ENCODE measurements at places on chromosomes 2 and 18.

DNA sequence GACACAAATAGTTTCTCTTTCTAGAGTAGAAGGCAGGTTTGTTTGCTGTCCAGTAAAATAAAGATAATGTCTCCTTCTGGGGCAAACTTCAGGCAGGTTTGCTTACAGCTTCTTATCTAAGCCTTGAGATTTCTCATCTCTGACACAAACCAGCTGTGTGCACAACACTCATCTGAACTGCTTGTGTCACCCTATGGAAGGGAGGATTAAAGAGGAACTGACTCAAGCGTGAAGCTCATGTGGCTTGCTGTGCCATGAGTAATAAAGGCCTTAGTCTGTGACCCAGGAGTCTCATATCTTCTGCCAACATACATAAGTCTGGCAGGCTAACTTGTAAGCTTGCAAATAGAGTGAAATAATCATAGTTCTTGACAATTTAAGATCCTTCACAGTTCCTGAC, 24.2 kb upstream of the CPO start:
- no peak for DNase-seq

DNA sequence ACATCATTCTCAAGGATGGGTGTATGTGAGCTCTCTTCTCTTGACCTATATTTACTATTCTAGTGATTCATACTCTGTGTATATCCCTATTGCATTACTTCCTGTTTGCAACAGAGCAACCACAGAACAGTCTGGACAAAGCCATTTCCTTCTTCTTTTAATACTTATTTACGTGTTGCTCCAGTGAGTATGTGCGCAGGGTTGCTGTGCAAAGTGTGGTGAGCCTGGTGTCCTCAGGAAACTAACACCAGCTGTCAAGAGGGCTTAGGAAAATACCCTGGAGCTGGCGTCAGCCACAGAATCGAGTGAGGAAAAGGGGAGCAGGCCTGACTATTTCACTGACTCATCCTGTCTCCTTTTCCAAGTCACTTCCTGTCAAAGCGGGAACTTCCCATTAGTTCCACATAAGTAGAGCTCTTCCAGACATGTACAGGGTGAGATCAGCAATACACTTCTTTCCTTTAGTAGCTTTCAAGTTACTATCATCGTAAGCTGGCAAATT, 214.1 kb upstream of the COPS8 start:
- DNase-seq: no peak

GRCh38 chr2:161044921-161045320, 115.3 kb upstream of the TANK start:
- no peak for DNase-seq

GRCh38 chr2:28447086-28447485, 48.8 kb upstream of the PLB1 start:
- DNase-seq: no peak

GRCh38 chr2:209208211-209208610, 215.6 kb upstream of the MAP2 start:
- DNase-seq: peak; percentile 44

DNA sequence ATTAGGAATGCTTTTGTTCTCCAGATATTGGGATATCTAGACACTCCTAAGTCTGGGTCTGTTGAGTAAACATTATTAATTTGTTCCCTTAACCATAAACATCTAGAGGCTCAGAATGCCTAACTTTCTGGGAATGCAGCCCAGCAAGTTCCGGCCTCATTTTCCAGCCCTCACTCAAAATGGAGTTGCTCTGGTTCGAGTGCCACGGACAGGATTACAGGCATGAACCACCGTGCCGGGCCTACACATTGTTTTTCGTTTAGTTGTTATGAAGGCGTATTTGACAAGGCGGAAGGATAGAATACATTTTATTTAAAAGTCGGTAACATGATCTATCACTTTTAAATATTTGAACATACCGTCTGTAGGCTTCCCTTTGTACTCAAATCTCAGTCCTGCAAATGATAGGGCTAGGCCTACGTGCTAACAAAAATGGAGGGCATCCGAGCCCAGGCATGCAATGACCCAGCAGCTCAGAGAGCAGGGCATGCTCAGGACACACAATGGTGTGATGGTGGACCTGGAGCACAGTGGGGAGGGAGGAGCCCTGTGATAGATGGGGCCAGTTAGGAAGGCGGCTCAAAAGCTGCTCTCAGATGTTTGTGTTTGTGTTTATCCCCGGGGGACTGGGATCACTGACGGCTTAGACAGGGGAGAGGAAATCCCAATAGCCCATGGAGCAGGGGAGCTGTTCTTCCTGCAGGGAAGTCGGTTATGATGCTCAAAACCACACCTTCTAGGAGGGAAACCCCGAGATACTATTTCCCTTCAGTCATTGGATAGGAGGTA, 2.9 kb upstream of the SCYGR1 start:
- DNase-seq: no peak

DNA sequence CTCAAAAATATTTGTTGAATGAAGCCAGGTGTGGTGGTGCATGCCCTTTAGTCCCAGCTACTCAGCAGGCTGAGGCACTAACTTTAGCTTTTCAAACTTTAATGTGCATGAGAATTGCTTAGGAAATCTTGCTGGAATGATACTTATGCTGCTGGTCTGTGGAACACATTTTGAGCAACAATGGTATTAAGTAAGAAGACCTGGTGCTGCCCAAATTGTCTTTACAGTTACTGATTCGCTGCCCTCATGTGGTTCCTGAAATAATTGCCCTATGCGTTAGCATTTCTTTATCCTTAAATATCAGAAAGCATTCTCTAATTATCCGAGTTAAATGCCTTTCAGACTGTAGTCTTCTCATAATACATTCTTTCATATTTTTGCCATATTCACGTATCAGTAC, 76.0 kb upstream of the SESTD1 start:
- no peak for DNase-seq

DNA sequence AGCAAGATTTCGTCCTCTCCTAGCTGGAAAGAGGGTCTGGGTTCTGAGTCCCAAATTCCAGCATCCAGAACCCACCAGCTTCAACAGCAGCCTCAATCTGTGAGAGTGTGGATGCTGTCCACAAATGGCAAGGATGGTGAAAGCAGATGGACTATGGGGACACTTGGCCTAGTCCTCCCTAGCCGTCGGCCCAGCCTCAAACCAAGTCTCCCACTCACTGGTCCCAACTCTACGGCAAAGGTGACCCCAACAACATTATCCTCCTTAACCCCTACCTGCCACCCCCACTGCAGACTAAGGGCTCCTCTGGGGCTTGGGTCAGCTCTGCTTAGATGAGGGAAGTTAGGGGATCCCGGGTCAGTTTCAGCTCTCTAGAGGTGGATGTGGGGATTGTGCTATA, 57.3 kb downstream of the TNS1 start:
- DNase-seq: no peak

DNA sequence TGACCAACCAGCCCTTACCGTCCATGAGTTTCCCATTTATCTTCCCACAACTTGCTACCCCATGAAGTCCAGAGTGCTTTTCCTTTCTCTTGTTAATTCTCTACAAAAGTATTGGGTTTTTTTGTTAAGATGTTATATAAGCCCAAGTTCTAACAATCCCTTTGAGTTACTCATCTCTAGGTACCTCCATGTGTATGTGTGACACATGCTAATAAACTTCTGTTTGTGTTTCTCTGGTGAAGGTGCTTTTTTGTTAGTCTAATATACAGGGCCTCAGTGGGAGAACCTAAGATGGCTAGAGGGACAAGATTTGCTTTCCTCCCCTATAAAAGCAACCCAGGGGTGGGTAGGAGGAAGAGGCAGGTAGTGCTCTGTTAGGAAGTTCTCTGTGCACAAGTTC, 31.8 kb upstream of the RMDN2 start:
- no peak for DNase-seq

GRCh38 chr18:29855637-29856036, 1186.9 kb downstream of the DSC3 start:
- DNase-seq: no peak

DNA sequence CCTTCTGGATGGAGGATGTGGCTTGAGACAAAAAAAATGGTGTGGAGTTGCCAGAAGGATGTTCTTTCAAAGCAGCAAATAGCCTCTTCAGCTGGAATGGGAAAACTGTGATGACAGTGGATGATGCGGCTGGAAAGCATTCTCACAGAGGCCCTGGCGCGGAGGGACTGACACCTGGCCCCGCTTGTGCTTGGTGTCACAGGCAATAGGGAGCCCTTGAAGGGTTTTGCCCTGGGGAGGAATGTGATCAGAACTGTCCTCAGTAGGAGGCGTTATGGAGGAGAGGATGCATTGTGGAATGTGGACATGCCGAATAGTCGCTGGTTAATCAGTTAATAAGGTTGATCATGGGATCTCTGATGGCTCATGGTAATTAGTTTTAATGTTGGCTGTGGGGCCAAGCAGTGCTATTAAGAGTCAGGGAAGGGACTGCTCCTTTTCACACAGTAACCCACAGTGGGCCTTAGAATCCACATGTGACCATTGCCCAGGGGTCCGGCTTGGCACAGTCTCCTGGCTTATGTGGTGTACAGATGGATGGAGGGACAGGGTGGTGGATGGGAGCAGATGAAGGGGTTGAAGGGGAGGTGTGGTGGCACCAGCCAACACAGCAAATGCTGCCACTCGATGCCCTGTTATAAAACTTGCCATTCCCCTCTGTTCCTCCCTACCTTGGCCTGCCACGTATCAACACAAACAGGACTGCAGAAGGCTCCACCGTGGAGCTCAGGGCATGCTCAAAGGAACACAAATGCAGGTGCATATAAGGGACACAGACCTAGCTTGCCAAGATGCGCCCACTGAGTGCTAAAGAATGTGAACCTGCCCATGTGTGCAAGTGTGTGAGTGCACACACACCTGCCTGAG, 71.7 kb downstream of the CIB4 start:
- no peak for DNase-seq

- no peak for DNase-seq
Measured at GRCh38 chr2:63679252-63679855, 90.6 kb downstream of the MDH1 start.

- no peak for DNase-seq
Measured at GRCh38 chr2:164114937-164115336, 379.1 kb upstream of the FIGN start.

DNA sequence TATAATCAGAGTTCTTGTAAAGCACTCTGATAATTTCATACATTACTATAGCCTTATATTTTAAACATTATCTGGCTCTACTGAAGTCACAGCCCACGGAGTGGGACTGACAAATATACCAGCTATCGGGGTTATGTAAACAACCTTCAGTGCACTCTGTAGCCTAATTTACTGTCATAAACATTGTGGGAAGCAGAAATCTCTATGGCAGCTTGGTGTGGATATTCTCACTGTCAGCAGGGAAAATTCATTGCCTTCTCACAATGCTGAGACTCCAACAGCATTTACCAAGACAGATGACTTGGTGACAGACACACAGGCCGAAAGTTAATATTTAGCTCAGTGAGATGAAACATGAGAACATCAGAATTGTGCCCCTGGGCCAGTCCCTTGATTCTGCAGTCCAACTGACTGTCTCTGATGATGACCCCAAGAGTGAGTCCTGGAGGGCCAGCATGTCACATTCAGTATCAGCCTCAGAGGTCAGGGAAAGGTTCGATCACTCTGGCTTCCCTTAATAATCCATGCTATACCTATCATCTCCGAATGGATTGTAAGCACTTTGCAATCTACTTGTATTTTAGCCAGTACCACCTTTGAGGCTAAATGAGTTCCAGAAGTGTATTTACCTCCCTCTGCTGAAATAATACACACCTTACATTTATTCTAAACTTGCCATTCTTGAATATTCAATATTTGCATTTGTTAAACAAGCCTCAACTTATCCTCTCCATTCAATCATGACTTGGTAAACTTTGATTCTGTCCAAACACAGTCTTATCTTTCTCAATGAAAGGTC, 146.2 kb upstream of the OSR1 start:
- DNase-seq: no peak

- DNase-seq: no peak
Measured at GRCh38 chr2:185202381-185202780, 536.2 kb upstream of the FSIP2 start.

GRCh38 chr2:9707611-9708160, 76.9 kb upstream of the YWHAQ start:
- no peak for DNase-seq

DNA sequence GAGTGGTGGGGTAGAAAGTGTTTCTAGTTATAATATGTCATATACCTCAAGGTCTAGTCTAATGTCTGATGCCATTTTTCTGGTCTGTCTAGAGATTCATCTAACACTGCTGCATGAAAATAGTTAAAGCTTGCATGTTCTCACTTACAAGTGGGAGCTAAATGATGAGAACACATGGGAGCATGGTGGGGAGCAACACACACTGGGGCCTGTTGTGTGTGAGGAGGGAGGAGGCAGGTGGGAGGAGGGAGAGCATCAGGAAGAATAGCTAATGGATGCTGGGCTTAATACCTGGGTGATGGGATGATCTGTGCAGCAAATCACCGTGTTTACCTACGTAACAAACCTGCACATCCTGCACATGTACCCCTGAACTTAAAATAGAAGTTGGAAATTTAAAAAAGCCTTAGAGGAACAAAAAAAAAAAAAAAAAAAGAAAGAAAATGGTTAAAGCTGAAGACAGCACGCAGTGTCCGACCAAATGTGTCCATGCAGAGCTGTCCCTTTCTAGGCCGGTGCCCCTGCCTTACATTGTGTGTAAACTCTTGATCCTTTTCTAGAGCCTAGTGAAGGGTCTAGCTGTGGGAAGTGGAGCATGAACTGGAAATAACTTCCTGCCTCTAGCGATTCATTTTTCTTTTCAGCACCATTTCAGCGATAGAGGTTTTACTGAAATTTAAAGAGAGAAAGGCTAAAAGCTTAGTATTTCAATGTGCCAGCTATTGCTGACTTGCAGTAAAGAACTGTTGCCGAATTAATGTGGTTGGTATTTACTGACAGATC, 94.0 kb downstream of the FMNL2 start:
- DNase-seq: no peak

GRCh38 chr2:71877636-71878035, 270.0 kb downstream of the CYP26B1 start:
- no peak for DNase-seq

- DNase-seq: no peak
Measured at GRCh38 chr18:73479477-73479876, 611.7 kb upstream of the NETO1 start.

GRCh38 chr2:32506446-32506845, 121.4 kb upstream of the TTC27 start:
- DNase-seq: no peak

DNA sequence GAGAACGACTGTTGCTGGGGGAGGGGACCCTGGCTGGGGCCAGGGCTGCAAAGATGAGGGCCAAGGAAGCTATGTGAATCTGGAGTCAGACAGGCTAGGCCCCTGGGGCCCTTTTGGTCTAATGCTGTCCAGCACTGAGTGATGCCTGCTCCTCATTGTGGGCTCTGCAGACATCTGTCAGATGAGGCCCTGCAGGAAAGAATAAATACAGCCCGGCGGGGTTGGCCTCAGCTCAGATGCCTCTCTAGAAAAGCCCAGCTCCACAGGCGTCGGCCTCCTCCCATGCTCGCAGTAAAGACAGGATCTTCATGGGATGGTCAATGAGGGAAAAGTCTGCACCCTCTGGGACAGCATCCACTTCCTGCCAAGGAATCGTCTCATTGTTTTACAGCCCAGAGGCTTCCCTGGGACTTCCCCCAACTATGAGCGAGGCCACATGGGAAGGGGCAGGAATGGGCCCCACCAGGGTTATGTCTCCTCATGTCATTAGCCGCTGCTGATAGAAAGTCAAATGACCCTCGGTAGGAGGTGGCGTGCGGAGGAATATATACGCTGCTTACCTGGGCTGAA, 125.8 kb upstream of the GLI2 start:
- no peak for DNase-seq

- no peak for DNase-seq
Measured at GRCh38 chr2:158797963-158798700, 3.0 kb downstream of the DAPL1 start.

Measured in K562 (cell line).